ENCODE measurements at places on chromosomes 5 and 9.

- DNase-seq, result no peak
These were observed 6.6 kb upstream of the ARSI start for GRCh38 chr5:150309101-150309885.

DNA sequence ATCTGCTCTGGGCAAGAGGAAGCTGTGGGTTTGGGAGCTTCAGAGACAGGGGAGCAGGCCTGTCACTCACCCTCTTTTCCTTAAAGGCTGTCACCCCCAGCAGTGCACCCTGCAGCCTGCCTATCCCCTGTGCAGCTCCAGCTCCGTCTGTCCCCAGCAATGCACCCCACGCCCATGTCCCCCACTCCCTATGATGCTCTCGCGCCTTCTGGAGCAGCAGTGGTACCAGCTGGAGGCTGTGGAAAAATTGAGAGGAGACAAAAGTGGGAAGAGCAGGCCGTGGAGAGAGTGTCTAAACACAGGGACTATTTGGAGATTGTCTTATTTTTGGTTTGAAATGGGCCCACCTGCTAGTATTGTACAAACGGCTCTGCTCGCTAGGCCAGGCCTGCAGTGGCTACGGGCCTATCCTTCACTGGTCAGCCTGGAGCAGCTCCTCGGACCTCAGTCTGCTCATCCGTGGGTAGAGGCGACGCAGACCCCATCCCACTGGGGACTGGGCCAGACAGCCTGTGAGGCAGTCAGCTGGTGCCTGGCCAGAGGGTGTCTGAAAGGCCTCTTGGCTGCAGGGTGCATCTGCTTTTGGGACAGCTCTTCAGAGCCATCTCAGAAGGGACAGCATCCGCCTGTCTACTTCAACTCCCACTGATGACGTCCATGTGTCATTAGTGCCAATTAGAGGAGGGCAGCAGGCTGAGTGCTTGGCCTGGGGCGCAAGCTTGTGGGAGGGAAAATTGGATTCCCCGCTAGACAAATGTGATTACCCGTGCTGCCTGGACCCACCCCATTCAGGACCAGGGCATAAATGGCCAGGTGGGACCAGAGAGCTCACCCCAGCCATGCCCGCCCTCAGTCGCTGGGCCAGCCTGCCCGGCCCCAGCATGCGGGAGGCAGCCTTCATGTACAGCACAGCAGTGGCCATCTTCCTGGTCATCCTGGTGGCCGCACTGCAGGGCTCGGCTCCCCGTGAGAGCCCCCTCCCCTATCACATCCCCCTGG is at the start of gene DBH:
DBH (plus strand) TSS at position 831 of the 999 bp plus-strand sequence; CDS start at position 840, 9 bp downstream.
- DNase-seq, result no peak

- DNase-seq, result no peak
These were observed 157.9 kb downstream of the NFIB start for GRCh38 chr9:14156046-14156445.

GRCh38 chr5:179378116-179378440 is 32.8 kb upstream of the ADAMTS2 start:
- no peak for DNase-seq

DNA sequence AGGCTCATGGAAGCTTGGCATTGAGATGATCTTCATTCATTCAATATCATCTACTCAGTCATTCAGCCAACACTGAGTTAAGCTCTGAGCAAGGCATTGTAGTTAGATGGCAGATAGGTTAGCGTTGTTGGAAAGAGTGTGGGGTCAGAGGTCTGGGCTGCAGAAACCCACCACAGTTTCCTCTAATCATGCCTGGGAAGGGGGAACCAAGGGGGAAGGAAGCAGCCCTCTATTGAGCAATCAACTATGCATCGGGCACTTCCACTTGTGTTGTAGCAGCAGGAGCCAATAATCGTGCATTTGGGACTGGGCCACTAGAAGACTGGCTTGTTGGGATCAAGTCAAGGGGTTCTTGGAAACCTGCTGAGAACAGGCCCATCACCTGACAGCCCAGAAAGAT is 139.1 kb downstream of the PIP5K1B start:
- no peak for DNase-seq

- no peak for DNase-seq
These were observed 258.9 kb upstream of the TLE4 start for GRCh38 chr9:79312686-79313421.

GRCh38 chr9:12516573-12516972 is 176.6 kb upstream of the TYRP1 start:
- DNase-seq, result no peak

DNA sequence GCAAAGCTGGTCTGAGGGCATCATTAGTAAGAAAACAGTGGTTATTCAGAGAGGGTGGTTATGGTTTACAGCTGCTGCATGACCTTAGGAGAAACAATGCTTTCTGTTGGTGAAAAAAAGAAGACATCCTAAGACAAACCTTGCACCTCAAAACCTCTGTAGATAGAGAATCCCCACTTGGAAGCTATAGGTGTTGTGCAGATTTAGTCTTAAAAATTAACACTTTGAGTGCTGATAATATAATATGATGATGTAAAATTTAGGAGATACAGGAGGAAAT is 1.4 kb upstream of the PTTG1 start:
- no peak for DNase-seq

- DNase-seq, result no peak
These were observed 58.4 kb upstream of the STK32A start for GRCh38 chr5:147176422-147176821.

DNA sequence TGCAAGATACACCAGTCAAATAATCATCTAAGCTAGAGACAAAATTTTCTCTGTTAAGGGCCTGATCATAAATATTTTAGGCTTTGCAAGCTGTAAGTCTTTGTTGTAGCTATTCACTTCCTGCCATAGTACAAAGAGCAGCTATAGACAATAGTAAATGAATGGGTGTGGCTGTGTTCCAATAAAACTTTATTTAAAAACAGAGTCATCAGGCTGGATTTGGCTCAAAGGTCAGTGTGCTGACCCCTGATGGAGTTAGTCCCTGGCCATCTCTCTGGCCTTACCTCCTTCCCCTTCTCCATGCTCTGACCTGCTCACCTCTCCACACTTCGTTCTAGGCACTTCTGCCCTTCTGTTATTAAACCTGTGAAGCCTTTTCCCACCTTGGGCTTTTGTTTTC is 86.0 kb downstream of the DRD1 start:
- no peak for DNase-seq

GRCh38 chr5:143208365-143208641 is 195.2 kb downstream of the NR3C1 start:
- DNase-seq, result no peak

Measured in activated CD4-positive, alpha-beta T cell treated with anti-CD3 and anti-CD28 coated beads, Interleukin-2, amount 50 U/mL, for 48 hours (primary cell).